Stimulated activated CD4-positive, alpha-beta T cell treated with anti-CD3 and anti-CD28 coated beads, Interleukin-4, amount 100 ng/mL, for 1 hour (primary cell): ENCODE measurements at places on chromosomes 4 and X.

DNA sequence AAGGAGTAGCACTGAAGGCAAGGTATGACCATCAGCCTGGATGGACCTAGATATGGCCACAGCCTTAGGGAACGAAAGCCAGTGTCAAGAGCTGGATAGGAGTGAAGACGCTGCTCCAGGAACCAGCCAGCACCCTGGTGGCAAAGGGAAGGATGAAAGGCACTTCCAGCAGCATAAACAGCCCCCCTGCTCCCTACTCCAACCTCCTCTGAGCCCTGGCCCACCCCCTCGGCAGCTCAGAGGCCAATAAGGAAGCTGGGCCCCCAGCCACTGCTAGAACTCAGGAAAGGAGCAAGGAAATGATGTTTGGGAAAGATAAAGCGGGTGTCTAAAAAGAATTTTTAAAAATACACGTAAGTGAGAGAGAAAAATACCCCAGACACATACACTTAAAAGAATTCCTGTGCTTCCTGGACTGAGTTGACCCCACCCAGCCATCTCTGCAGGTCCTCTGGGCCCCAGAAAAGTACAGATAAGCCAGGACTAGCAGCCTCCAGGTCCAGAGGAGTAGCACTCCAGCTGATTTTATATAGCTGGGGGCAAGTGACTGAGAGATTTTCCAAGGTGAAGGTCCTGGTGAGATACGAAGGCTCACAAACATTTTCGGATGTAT lies 170.4 kb downstream of the SHROOM4 start:
- no peak for DNase-seq

DNA sequence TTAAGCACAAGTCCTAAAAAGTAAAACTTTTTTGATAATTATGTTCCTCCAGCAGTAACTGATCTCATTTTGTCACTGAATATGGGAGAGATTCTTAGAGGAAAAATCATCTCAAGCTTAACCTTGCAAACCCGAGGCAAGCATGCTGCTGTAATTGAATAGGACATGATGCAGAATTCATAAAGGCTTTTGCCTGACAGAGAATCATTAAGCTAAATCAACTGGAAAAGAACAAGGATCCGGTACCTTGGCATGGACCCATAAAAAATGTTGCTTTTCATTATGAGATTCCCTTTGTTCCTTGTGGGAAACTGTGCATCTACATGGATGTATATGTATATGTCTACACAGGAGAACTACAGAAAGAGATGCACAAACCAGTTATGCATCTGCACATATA lies 149.1 kb downstream of the PAPSS1 start:
- no peak for DNase-seq

- no peak for DNase-seq
Observed at GRCh38 chrX:14164828-14165227, 135.1 kb upstream of the GEMIN8 start.

GRCh38 chr4:168892475-168892874 lies 117.6 kb downstream of the CBR4 start:
- DNase-seq: no peak

- no peak for DNase-seq
Observed at GRCh38 chr4:146176891-146177290, 1.4 kb downstream of the LSM6 start.

DNA sequence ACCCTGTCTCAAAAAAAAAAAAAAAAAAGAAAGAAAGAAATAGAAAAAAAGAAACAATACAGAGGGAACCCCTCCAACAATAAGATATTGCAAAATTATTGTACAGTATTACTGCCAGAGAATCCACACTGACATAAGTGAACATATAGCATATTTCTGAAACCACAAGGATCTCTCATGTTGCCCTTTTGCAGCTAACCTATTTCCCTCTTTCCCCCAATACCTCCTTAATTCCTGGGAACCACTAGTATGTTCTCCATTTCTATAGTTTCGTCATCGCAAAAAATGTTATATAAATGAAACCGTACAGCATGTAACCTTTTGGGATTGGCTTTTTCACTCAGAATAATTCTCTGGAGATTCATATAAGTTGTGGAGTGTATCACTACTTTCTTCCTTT lies 20.0 kb upstream of the BMP2K start:
- DNase-seq: no peak

- DNase-seq: no peak
Observed at GRCh38 chrX:96682516-96682915, 2.1 kb upstream of the DIAPH2 start.

DNA sequence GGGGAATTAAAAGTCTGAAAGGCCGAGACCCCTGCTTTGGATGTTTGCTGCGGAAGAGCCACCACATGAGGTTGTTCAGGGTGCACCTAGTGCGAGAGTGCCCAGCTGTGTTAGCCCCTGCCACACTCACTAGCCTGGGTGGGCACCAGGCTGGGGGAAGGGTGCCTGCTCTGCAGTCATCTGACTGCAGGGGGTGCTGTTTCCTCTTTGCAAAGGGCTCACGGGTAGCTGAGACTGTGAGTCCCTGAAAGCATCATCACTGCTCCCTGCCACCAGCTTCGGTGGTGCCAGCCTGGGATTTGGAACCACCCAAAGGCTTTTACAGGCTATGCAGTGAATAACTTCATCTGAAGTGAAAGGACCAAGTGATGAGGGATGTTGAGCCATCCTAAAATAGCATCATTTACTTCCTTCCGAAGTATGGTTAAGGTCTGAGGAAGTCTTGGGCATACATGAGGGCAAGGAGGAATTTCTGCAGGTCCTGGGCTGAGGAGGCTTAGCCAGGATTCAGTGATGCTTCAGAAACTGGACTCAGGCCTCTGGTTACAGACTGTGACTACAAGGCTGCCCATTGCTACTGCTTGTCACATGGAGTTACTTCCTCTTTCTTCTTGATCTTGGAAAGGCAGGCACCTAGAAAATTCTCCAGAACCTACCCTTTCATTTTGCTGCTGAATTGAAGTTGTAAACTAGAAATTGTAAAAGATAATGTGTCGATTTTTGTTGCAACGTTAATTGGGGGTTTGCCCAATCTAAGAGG lies 293.2 kb upstream of the PRPS2 start:
- DNase-seq: no peak

DNA sequence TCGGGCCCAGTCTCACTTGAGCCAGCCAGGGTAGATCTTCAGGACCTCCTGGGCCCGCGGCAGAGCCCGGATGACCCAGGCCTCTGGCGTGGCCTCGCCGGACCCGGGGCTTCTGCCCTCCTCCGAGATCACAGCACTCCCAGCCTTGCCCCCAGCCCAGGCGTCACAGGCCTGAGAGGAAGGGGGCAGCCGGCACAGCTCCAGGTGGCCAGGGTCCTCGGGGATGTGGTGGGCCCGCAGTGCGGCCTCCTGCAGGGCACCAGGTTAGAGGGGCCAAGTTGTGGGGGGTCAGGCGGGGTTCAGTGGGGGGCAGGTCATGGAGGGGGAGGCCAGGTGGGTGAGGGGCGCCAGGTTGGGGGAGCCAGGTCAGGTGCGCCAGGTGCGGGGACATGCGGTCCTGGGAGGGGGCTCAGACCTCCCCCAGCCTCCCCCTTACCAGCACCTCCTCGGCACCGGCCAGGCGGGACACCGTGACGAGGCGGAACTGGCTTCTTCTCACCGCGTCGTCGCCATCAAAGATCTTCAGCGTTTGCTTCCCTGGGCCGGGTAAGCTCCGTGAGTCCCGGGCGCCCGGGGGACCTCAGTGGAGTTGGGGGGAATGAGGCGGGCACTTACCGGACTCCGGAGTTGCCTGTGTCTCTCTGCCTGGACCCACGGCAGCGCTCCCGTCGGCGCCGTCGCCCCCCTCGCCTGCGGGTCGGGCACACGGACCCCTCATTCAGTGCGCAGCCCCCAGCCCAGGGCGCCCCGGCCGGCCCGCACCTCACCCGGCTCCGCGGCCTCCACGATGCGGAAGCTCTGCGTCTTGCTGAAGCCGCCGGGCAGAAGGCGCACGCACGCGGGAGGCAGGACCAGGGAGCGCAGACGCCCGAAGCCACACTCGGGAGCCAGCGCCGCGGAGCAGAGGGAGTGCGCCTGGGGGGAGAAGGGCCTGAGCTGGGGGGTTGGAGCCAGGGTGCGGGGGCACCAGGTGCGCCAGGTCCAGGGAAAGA lies 6.0 kb downstream of the DGKQ start:
- no peak for DNase-seq

DNA sequence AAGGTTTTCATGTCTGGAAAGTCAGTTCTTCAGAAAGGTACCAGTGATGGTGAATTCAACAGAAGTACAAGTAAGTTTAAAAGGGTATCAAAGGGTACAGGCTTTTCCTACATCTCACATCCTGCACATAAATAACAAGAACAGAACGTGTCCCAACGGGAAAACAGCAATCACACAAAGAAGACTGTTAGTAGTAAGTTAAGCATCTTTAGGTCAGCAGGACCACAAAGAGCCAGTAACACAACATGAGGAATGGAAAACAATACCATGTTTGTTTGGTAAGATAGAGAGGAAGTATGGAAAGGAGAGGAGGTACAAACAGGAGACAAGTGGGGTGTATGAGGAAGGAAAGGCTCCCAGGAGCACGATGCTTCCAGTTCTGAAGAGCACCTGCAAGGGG lies 43.2 kb downstream of the SAT1 start:
- no peak for DNase-seq

- no peak for DNase-seq
Observed at GRCh38 chrX:73447311-73447794, 500 bp downstream of the CDX4 start.

DNA sequence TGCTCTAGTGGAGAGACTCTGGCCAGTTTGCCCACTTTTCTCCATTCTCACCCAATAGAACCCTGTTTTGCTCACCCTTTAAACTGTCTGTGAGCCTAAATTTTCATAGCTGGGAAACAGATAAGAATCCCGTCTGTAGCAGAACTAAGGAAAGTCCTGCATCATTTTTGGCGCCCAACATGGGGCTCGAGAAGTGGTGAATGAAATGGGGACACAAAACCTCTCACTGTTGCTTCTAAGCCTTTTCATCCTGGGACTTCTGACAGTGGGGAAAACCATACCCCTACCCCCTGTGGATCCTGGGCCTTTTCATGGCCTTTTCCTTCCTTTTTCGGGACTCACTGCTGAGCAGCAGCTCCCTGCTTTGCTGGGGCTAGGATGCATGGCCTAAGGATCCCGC lies 189.9 kb downstream of the INPP4B start:
- DNase-seq: peak; percentile 47

GRCh38 chr4:17376205-17376604 lies 135.7 kb downstream of the QDPR start:
- no peak for DNase-seq

- DNase-seq: no peak
Observed at GRCh38 chrX:47643926-47644325, 6.4 kb downstream of the ELK1 start.

- DNase-seq: no peak
Observed at GRCh38 chr4:81255524-81255923, 40.5 kb upstream of the PRKG2 start.

DNA sequence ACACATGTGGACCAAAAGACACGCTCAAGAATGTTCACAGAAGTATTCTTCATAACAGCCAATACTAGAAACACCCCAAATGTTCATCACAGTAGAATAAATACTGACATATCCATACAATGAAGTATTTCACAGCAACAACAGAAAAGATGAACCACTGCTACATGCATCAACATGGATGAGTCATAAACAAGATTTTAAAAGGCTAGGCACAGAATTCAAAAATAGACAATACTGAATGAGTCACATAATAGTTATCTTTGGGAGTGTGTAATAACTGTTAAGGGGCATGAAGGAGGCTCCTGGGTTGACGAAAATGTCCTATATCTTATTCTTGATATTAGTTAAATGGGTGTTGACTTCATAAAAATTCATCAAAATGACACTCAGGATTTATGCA lies 43.5 kb downstream of the CLOCK start:
- no peak for DNase-seq

DNA sequence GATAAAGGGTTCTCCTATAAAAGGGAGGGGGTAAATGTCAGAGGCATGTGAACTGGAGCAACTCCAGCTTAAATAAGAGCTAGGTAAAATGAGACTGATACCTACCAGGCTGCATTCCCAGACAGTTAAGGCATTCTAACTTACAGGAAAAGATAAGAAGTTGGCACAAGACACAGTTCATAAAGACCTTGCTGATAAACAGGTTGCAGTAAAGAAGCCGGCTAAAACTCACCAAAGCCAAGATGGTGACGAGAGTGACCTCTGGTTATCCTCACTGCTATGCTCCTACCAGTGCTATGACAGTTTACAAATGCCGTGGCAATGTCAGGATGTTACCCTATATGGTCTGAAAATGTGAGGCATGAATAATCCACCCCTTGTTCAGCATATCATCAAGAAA lies 13.1 kb upstream of the SULT1B1 start:
- DNase-seq: no peak

- no peak for DNase-seq
Observed at GRCh38 chrX:72475952-72476668, 96.5 kb downstream of the HDAC8 start.

GRCh38 chr4:139530833-139531427 lies 25.1 kb downstream of the SETD7 start:
- DNase-seq: peak; percentile 36

- DNase-seq: no peak
Observed at GRCh38 chr4:94378047-94378446, 35.4 kb upstream of the HPGDS start.

DNA sequence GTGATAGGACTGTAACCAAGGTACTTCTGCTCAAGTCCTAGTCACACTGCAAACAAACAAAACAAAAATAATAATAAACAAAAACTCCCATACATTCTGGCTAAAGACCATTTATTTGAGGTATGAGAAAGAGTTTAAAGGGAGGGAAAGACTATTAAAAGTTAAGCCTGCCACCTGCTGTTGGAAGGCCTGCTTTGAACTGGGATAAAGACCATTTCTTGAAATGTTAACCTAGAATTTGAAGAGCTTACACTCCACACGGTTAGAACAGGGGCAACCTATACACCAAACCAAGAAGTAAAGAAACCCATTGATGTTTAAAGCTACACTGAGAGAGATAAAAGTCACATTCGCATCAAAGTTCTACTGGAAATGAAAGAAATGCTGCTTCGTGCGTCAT lies 548.7 kb upstream of the DIPK2B start:
- DNase-seq: no peak

- DNase-seq: no peak
Observed at GRCh38 chrX:85004255-85004654, 578 bp downstream of the APOOL start.

DNA sequence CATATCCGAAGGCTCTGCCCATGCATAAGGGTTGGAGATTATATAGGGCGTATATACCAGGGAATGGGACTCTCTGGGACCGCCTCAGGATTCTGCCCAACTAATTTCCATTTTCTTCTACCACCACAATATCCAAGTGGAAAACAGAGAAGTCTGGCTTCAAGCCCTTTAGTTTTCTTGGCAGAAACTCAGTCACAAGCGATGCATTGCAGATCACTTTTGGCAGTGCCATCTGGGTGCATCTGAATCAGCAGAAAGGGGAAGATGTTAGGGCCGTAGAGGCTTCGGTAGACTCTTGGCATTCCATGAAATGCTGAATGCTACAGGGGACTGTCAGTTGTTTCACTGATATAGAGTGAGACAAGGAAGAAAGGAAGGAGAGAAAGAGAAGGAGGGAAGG lies 94.1 kb upstream of the FAM9B start:
- no peak for DNase-seq

DNA sequence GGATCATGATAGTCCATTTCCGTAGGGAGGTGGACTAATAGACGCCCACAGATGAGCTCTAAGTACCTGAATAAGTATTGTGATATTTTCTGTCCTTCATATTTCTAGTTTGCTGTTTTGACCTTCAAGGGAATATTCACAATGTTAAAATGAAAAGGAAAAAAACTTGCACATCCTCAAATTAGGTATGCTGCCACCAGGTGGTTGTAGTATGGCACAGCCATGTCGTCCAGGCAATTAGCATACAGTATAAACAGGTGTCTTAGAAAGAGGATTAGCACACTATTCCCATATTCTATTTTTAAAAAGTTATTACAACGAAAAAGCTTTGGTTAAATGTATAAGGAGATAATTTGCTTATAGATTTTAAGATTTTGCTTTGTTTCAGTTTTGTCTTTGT lies 802.0 kb downstream of the RPA4 start:
- DNase-seq: peak; percentile 5
